ENCODE measurements at places on chromosomes 6 and 20. TPM values are rescaled to one million over a fixed set of nuclear protein-coding genes. Genes with fewer than 3 reads are reported as not detected.

The GRM1 gene
- total RNA-seq, result 0.14 TPM

The TXLNB gene
- not detected for total RNA-seq

The TRIM38 gene
- 2.3 TPM for total RNA-seq

The GTF3C6 gene
- total RNA-seq, result 46.0 TPM

The RGL2 gene
- total RNA-seq, result 43.4 TPM
